ENCODE measurements at places on chromosomes 6 and 20. TPM values are rescaled to one million over a fixed set of nuclear protein-coding genes. Genes with fewer than 3 reads are reported as not detected.
A peak's percentile ranks its signal among the peaks of the same experiment; 100 is the strongest.

- no peak overlapping the region for H3K27ac ChIP-seq
- DNase-seq: no peak
- H3K36me3 ChIP-seq: no peaks in the 10 kb centered on the region
- no peaks in the 10 kb centered on the region for H3K27me3 ChIP-seq
- peaks cover 10% of the 10 kb centered on the region for H3K4me1 ChIP-seq
These were observed 166.5 kb downstream of the TFAP2A start for GRCh38 chr6:10248378-10248843.

- no peaks in the 10 kb centered on the region for H3K27me3 ChIP-seq
- H3K4me1 ChIP-seq: peaks cover 18% of the 10 kb centered on the region
- no peak overlapping the region for H3K4me3 ChIP-seq
- no peak overlapping the region for H3K27ac ChIP-seq
These were observed 5.6 kb downstream of the GDF5 start for GRCh38 chr20:35432430-35432735.

DNA sequence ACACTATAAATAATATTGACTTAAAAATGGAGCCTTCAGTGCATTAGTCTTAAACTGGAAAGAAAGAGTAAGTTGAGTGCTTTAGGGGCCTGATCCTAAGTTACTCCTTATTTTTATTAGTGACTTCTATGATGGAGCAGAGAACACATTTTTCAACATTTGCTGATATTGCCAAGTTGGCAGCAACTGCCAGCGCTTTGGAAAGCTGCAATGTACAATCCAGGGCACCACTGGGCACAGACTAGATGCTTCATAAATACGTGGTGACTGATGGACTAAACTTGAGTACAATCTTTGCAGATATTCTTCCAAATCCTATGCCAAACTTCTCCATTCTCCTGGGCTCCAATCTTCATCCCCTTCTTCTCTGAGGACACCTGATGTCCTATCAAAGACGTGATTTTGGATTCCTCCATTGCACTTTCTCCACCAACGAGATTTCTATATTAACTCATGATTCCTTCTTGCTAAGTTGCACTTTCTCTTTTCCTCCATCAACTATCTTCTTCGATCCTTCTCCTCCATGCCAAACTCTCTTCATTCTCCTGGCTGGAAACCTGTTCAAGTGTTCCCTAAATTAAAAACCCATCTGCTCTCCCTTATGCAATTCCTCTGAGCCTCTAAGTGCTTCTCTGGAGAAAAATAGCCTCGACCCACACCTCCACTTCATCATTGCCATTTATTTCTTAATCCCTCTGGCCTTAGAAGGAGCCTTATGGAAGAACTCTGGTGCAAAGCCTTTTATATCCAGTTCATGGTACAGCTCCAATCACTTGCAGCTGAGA, 28.5 kb upstream of the PAK5 start:
- no peak overlapping the region for H3K4me3 ChIP-seq
- H3K27ac ChIP-seq: no peak overlapping the region
- DNase-seq: no peak
- H3K36me3 ChIP-seq: no peaks in the 10 kb centered on the region

DNA sequence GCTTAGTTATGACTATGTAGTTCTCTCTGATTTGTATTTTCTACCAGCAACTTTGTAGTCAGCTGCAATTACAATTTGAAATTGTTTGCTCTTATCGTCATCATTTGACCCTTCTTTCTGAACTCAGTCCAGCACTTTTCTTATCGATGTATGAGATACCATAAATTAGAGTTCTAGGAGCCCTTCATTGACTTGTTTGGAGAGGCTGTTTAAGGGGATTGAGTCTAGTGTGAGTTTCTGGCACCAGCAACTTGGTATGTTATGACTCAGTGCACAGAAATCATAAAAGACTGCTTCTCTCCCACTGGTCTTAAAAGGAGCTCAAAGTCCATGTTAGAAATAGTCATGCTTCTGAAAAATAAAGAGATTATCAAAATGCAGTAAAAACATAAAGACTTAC, 190.3 kb downstream of the TENT5A start:
- no peaks in the 10 kb centered on the region for H3K36me3 ChIP-seq
- peaks cover 31% of the 10 kb centered on the region for H3K4me1 ChIP-seq
- H3K27ac ChIP-seq: peak overlapping the region; percentile 77
- DNase-seq: no peak
- H3K4me3 ChIP-seq: no peak overlapping the region

DNA sequence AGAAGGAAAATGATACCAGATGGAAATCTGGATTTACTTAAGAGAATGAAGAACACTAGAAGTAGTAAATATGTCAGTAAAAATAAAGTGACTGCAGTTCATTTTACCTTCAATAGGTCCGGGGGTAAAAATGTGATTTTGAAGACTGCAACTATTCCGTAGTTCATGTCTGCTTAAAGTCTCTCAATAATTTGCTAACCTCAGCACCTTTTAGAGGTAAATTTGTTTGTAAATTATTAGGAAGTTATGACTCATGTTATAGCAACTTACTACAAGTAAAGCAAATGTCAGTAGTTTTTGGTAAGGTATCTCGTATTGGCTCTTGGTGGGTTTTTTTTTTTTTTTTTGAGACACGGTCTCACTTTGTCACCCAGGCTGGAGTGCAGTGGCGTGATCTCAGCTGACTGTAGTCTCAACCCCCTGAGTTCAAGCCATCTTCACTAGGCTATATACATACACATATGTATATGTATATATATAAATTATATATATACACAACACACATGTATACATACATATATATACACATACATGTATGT, 32.1 kb downstream of the BICRAL start:
- peaks cover 1% of the 10 kb centered on the region for H3K4me1 ChIP-seq
- H3K27me3 ChIP-seq: no peaks in the 10 kb centered on the region
- no peak for DNase-seq
- H3K36me3 ChIP-seq: peaks cover 1% of the 10 kb centered on the region
- H3K27ac ChIP-seq: no peak overlapping the region

DNA sequence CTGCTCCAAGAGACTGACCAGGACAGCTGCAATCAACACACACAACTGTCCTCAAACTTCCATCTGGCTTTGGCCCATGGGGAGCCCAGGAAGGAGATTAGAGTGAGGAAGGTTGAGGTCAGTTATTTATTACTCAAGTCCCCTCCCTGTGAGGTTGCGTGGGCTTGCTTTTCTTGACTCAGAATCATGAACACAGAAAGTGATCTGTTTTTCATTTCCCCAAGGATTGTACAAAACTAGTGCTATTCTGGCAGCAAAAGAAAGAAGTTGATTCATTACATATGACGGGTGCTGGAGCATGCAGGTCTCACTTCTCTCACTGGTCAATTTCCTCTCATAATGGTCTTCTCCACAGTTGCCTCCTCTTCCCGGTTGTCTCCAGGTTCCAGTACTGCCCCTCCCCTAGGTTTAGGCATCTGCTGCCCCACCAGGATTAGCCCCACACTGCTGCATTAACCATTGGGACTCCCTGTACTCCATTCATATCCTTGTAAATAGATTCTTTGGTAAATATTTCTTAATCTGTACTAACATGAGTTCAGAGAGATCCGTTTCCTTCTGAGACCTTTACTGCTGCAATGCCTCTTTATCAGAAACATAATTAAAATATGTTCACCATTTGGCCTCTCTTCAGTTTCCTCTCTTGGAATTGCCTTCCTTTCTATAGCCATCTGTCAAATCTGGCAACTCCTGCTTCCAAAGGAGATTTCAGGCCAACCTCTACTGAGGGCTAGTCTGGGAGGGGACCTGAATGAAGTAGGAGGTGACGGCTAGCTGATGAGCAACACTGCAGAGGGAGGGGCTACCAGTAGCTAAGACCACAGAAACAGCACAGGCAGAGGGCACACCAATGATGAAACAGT, 888.8 kb downstream of the QKI start:
- no peak overlapping the region for H3K4me3 ChIP-seq
- H3K36me3 ChIP-seq: no peaks in the 10 kb centered on the region
- no peaks in the 10 kb centered on the region for H3K27me3 ChIP-seq
- no peak for DNase-seq

SPATA2 gene
- 6.5 TPM for total RNA-seq

LY6G6C gene
- not detected for total RNA-seq

C20orf202 gene
- not detected for total RNA-seq

FHL5 gene
- total RNA-seq: not detected
